HT-29 (cell line): ENCODE measurements at places on chromosomes 13 and 19.

- no peak for DNase-seq
Observed at GRCh38 chr13:34369931-34370330, 552.0 kb downstream of the RFC3 start.

DNA sequence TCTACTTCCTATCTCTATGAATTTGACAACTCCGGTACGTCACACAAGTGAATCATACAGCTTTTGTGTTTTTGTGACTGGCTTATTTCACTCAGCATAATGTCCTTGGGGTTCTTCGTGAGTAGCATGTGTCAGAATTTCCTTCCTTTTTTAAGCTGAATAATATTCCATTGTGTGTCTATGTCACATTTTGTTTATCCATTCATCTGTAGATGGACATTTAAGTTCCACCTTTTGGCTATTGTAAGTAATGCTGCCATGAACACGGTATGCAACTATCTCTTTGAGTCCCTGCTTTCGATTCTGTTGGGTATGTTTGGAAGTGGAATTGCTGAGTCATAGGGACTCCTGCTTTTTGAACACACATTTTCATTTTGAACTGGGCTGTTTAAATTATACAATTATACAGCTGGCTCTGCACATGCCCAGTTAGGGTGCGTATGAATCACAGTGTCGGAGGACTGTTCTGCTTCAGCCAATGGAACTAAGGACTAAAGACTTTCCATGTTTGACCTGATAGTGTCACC, 43.0 kb upstream of the C13orf42 start:
- DNase-seq = no peak

DNA sequence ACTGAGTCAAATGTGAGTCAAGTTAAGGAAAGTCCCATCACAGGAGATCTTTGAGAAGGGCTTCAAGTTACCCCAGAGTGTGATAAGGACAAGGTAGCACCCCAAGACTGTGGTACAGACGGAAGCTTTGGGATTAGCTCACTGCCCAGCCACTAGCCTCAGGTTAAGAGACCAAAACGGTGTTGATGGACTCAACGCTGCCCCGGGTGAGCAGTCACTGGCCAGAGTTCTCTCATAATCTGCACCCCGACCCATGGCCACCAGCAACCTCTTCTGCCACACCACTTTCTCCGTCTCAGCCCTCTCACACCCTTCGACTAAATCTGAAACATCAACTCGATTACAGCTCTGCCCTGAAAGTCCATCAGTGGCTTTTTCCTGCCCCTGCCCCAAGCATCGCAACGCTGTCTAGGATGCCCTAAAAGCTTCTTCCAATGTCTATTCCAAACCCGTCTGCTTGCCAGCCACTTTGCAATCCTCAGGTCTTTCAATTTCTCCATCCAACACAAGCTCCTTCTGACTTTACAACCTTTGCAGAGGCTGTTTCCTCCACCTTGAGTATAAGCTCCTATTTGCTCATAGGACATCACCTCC, 5.6 kb downstream of the HNRNPL start:
- no peak for DNase-seq

DNA sequence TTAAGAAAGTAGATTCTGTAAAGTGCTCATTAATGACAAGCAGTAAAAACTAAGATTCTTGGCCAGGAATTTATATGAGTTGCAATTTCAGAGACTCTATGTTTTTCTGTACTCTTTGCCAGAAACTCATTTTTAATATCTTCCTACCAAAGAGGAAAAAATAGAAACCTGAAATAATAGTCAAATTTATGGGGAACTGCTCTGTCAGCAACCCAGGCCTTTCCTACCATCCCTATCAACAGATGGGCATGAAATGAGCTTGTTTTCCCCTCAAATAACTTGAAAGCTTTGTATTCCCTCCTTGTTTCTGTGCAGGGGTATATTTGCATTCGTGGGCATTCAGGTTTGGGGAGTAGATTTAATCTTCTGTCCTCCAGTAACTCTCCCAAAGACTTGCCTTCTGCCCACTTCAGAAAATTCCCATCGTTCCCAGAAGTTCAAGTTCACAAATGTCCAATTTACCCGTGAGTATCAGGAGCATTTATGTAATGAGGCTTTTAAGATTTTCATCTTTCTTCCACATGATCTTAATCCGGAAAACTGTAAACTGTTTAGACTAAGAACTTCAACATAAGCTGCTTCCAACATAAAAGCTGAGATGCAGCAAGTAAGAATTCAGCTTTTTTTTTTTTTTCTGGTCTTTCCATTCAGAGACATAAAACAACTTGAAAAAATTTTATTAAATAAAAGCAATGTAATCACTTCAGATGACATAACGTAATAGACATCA, 363.1 kb downstream of the EFNB2 start:
- DNase-seq = no peak

GRCh38 chr13:97005625-97006262, 11.5 kb upstream of the OXGR1 start:
- DNase-seq = no peak

- DNase-seq = no peak
Observed at GRCh38 chr13:43492745-43493144, 294.0 kb downstream of the ENOX1 start.

DNA sequence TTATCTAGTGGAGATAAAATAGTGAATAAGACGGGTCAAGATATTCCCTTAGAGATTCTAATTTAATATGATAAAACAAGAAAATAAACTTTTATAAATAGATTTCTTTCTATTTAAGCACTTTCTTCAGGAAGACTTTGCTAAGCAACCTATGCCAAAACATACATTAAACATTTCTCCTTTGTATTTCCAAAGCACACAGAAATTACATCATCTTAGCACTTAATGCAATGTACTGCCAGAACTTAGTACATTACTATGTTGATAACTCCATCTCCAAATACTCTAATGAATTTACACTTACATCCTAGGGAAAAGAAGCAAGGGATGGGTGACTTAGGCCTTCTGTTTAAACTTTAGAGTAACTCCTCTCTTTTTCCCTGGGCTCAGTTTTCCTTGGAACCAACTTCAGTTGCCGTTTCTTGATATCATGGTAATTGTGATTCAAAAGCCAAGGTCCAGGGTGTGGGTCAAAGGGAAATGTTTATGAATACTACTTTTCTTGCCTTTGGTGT, 322.6 kb upstream of the PCDH20 start:
- no peak for DNase-seq

DNA sequence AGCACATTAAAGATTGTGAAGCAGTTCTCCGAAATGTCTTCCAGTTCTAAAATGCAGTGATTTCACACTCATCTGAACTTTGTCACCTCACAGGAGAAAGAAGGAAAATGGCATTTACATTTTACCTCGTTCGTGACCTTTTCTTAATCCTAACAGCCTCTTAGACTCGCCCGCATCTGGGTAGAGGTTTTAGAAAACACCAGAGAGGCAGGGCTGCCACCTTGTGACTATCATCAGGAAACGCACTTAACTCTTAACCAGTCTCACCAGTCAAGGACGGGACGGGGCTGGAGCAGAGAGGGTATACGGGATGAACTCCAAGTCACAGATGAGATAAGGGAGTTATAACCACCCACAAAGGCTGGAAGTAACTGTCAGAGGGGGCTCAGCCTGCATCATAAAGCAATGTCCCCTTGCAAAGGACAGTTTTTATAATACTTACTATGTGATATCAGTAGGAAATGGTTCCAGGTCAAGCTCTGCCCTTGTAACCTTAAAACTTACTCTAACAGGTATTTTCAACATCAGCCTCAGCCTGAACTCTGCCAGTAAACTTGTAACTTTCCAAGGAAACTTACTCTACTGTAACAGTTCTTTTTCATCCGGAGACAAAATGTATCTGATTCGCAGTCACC, 8.6 kb upstream of the CEACAM6 start:
- DNase-seq = peak; percentile 97

GRCh38 chr13:65943708-65944107, 1286.4 kb downstream of the PCDH9 start:
- no peak for DNase-seq

DNA sequence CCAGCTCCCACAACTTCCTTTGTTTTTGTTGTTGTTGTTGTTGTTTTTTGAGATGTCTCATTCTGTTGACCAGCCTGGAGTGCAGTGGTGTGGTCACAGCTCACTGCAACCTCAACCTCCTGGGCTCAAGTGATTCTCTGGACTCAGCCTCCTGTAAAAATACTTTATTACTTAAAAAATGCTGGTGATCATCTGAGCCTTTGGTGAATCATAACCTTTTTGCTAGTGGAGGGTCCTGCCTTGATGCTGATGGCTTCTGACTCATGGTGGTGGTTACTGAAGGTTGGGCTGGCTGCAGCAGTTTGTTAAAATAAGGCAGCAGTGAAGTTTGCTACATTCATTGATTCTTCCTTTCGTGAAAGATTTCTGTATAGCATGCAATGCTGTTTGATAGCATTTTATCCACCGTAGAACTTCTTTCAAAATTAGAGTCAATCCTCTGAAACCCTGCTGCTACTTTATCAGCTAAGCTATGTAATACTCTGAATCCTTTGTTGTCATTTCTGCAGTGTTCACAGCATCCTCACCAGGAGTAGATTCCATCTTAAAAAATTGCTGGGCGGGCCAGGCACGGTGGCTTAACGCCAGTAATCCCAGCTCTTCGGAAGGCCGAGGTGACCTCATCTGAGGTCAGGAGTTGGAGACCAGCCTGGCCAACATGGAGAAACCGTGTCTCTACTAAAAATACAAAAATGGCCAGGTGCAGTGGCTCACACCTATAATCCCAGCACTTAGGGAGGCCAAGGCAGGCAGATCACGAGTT, 18.0 kb downstream of the ARHGAP35 start:
- DNase-seq = no peak

GRCh38 chr13:60797112-60797511, 400.1 kb downstream of the TDRD3 start:
- DNase-seq = no peak

- DNase-seq = no peak
Observed at GRCh38 chr19:18119717-18120105, 22.1 kb downstream of the MAST3 start.

- no peak for DNase-seq
Observed at GRCh38 chr13:92602560-92602959, 624.0 kb upstream of the GPC6 start.

GRCh38 chr19:32330213-32330857, 15.1 kb upstream of the ZNF507 start:
- DNase-seq = no peak

DNA sequence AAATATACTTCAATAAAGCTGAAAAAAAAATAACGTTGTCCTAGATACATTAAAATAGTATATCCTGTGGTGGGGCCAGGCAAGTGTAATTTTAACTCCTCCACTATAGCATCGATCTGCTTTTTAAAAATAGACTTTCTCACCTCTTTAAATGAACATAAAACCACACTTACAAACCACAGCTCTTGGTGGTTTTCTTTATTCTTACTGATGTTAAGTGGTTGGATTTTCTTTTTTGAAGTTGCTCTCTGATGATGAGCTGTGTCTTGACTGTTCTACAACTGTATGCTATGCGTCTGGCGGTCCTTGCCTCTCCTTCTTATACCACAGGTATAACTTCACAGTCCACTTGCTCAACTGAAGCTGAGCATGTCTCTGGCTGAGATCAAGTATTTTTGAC, 721.5 kb upstream of the KLHL1 start:
- no peak for DNase-seq

DNA sequence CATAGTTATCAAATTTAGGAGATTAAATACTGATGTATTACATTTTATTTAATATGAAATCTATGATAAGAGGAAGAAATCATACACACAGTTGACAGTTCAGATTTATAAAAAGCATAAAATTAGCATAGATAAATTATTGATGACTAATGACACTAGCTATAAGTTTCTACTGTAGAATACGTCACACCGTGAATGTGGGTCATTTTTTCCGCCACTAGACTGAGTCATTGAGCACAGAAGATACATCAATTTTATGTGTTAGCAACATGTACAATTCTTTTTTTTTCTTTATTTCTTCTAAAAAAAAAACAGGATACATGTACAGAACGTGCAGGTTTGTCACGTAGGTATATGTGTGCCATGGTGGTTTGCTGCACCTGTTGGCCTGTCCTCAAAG, 22.2 kb downstream of the AP2S1 start:
- no peak for DNase-seq

DNA sequence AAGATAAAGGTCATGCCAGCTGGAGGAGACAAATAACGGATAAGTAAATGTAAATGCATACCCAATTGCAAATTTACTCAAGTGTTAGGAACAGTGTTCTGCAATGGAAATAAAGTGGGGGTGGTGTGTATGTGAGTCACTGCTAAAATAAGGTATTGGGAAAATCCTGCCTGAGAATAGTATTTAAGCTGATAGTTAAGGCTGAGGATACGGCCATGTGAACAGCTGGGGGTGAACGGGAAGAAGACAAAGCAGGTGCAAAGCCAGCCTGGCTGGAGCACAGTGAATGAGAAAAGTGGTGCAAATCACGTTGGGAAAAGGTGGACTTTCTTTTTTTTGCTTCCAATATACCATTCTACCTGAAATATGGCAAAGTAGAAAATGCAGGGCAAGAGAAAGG, 242.4 kb upstream of the SLC10A2 start:
- DNase-seq = no peak

GRCh38 chr13:35549481-35549880, 73.0 kb upstream of the MAB21L1 start:
- no peak for DNase-seq

DNA sequence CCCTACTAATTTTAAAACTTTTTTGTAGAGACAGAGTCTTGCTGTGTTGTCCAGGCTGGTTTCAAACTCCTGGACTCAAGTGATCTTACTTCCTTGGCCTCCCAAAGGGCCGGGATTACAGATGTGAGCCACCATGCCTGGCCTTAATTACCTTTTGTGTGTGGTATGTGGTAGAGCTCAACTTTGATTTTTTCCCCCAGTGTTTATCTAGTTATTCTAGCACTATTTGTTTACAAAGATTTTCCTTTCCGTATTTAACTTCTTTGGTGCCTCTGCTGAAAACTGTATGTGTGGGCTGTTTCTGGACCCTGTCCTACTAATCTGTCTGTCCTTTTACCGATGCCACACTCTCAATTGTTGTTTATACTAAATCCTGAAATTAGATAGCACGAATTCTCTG, 9.4 kb upstream of the ERCC5 start:
- DNase-seq = no peak

DNA sequence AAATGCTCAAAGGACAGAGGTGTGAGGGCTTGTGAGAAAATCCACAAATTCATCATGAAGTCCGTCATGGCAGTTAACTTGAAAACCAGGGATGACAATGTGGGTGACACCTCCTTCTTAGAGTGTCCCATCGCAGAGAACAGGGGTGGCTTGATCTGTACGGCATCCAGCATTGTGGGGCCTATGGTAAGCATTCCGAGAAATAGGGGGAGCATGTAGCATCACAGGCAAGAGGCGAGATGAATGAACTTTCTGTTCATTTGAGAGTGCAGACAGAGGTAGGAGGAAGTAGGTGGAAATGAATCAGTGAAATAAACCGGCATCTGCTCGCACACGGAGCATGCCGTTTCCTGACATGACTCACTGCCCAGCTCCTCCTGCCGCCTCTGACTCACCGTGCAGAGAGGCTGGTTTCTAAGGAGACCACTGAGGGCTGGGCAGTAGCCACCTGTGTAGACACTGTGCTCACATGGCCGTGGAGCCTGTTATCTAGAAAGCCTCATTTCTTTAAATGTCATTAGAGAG, 339.0 kb downstream of the RFC3 start:
- peak; percentile 99 for DNase-seq

- DNase-seq = peak; percentile 19
Observed at GRCh38 chr19:16527971-16528521, 14.2 kb downstream of the CHERP start.
